CD4-positive, alpha-beta T cell treated with Interferon alpha-2 for 1 hour (primary cell): ENCODE measurements at places on chromosomes 2 and 18.

- DNase-seq: no peak
These were observed 146.1 kb upstream of the NOL4 start for GRCh38 chr18:34370704-34371395.

DNA sequence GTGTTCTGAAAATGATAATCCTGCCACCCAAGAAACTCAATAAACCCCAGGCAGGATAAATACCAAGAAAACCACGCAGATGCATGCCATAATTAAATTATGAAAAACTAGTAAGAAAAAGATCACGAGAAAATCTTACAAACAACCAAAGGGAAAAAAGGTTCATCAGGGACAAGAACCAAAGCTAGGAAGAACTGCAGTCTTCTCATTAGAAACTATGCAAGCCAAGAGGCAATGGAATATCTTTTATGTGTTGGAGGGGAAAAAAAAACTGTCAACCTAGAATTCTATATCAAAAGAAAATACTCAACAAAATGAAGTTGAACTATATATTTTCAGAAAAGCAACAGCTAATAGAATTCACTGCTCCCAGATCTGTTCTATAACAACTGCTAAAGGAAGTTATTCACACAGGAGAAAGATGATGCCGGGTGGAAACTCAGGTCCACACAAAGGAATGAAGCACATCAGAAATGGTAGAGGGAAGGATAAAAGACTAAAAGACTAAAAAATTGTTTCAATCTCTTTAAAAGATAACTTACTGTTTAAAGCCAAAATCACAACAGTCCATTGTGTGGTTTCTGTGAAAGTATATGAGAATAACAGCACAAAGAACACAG lies 55.0 kb downstream of the NDUFA10 start:
- no peak for DNase-seq

DNA sequence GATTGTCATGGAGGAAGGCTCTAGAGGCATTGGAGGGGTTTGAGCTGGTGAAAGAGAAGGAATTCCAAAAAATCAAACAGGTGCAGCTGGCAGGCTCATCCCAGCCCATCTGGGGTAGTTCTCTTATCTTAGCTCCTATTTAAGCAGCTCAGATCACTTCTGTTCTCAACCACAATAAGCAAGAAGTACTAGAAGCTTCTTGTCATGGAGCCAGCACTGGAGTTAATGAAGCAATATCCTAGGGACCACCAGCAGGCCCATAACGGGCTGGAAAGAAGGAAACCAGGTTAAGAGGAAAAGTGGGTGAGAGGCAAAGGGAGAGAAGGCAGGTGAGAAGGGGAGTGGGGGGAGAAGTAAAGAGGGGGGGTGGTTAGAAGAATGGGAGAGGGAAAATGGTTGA lies 100.7 kb upstream of the ZFP36L2 start:
- no peak for DNase-seq

- DNase-seq: no peak
These were observed 114.7 kb downstream of the GALNT14 start for GRCh38 chr2:31023541-31023940.

DNA sequence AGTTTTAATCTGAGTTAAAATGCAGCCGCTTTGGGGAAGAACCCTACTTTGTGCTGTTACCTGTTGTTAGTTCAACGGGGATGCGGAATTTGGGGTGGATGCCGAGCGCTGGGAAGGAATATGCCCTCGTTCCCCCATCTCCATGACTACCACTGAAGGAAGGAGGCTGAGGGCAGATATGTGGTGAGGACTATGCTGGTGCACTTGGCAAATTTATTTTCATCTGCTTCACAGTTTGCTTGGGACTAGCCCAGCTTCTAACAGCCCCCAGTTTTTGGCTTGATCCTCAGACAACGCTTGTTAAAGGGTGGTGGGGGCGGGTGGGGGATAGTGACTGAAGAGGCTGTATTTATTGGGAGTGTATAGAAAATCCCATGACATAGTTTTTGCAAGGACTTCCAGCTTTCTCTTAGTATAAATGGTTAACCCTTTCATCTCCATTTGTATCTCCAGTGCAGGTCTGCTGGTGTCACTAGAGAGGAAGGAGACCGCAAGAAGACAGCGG lies 100.8 kb downstream of the COLEC12 start:
- DNase-seq: no peak

- DNase-seq: no peak
These were observed 25.6 kb upstream of the CASP8 start for GRCh38 chr2:201234663-201235135.

DNA sequence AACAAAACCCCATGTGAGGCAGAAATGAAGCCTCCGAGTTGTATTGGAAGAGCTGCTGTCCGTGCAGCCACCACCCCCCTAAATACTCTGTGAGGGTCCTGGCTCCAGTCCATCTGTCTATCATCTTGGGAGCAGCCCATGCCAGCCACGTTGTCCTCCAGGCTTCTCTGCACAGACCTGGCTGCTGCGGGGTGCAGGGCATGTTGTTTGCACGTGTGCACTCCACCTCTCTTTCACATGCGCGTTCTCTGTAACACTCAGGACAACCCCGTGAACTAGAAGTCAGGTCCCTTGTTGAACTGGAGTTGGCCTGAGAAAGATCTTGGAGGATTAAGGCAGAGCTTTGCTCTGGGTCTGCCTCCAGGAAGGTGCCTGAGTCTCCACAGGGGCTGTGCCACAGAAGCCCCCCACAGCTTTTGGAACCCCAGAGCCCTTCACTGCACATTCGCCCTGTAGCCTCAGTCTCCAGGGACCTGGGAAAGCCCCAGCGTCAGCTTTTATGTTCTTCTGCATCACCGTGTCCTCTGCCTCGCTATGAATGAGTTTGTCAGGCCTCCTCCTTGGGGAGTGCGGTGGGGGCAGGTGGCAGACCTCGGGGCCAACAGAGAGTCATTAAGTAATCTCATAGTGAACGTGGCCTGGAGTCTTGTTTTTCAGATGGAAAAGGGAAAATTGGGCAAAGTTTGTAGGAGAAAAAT lies 16.6 kb downstream of the RTP5 start:
- DNase-seq: no peak

- no peak for DNase-seq
These were observed 1.2 kb upstream of the WDR7 start for GRCh38 chr18:56649996-56650395.

DNA sequence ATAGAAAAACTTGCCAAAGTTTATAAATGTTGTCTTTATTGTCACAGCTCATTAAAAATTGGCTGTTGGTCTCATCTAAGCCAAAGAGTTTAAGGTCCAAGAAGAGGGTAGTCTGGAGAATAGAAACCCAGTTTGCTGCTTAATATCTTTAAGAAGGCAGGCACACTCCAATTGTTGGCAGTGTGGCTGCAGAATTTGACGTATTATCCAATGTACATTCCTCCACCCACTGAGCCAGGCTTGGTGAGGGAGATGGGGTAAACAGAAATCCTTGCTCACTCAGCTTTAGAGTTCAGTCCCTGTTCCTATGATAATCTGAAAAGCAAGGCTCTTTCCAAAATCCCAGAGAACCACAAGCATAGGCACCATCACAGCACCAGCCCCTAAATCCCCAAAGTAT lies 10.7 kb upstream of the ADD2 start:
- DNase-seq: no peak

- no peak for DNase-seq
These were observed 776.8 kb downstream of the CCDC85A start for GRCh38 chr2:56960581-56960980.

DNA sequence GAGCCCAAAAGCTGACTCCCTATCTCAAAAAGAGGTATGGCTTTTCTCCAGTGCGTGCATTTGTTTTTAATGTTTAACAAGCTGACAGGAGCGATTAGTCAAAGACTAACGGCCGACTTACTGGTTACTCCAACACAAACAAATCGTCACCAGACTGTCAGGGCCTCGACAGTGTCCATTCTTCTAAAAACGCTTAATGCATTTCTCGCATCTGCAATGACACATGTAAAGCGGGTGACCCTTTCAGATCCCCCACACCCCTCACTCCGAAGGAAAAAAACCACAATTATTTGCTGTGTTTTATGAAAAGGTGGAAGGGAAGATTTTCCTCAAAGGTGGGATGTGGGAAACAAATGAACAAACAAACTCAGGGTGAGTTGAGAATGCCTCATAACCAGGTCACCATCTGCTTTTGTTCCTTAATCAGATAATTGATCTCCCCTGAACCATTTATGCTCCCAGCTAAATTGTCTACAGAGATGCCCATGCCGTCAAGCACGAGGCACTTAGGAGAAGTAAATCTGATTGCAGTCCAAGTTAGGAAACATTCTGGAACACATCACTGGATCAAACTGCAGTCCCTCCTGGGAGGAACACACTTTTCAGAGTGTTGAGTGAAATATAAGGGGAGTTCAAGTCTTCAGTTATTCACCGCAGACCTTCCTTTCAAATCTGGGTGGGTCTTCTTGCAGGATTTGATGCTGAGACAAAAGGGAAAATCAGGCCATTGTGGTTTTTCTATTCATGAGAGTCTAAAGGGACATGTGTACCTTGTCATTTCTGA lies 340.8 kb downstream of the CMPK2 start:
- DNase-seq: no peak

DNA sequence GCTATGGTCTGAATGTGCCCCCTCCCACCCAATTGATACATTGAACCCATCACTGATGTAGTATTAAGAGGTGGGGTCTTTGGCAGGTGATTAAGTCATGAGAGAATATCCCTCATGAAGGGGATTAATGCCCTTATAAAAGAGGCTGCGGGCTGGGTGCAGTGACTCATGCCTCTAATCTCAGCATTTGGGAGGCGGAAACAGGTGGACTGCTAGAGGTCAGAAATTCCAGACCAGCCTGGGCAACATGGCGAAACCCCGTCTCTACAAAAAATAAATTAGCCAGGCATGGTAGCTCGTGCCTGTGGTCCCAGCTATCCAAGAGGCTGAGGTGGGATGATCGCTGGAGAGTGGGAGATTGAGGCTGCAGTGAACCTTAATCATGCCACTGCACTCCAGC lies 14.3 kb downstream of the POLR2D start:
- no peak for DNase-seq

- no peak for DNase-seq
These were observed 129.5 kb downstream of the SNTG2 start for GRCh38 chr2:1079873-1080799.

DNA sequence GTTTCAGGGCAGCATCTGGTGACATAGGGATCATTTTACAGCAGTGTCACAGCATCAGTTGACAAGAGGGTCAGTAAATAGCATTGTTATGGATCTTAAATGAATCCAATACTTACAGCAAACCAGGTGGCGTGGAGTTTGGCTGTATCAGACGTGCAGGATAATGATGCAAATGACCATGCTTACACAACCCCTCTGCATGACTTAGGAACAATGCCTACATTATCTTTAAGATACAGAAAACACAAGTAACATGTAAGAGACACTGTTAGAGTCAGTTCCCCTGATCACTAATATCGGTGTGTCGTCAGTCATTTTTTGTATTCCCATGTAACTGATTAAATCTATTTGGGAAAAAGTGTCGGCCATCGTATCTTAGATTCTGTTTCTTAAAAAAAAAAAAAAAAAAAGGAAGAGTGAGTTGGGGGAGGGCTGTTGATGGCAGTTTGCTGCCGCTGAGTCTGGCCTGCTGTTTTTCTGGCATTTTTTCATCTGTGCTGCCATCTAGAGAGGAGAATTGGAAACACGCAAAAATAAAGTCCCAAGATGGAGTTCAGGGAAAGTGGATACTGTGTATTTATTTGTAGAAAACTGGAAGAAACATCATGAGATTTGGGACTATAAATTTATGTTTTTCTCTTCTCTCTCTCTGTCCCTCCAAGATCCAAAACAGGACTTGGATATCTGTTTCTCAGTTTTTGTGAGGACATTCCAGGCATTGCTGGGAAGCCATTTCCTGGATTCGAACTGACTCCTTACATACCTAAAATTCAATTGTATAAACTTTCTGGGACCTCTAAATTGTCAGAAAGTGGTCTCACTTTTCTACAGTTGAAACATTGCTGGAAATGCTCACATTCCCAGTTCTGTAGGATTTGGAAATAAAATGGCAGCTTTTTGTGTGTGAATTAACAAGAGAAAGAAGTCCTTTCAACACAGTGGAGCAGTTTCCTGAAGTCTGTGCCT lies 60.3 kb upstream of the AGPS start:
- peak; percentile 74 for DNase-seq

DNA sequence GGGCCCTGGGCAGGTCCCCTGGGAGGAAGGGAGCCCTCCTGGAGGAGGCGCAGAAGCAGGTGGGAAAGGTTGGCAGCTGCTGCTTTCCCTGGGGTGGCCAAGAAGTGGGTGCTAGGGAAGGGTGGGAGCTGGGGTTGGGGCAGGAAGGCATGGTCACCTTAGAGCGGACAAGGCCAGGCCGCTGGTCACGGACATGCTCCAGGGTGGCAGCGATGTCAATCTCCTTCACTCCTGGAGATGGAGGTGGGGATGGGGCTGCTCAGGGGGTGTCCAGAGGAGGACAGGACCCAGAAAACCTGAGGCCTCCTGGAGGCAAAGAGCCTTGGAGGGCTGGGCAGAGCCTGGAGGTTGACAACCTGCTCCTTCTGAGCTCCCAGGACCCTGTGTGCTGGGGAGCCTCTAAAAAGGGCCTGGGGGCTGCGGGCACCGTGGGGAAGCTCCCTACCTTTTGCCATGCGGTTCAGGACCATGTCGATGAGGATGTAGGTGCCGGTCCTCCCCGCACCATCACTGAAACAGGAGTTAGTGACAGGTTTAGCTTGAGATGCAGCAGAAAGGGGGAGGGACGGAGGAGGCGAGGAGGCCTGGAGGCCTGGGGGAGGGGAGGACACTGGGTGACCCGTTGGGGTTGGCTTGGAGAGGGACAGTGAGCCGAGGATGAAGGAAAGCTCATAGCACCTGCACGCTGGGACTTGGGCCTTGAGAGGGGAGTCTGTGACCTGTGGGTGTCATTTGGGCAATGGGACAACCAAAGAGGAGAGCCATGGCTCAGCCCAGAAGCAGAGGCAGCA lies 11.4 kb downstream of the DNAJB2 start:
- DNase-seq: no peak

DNA sequence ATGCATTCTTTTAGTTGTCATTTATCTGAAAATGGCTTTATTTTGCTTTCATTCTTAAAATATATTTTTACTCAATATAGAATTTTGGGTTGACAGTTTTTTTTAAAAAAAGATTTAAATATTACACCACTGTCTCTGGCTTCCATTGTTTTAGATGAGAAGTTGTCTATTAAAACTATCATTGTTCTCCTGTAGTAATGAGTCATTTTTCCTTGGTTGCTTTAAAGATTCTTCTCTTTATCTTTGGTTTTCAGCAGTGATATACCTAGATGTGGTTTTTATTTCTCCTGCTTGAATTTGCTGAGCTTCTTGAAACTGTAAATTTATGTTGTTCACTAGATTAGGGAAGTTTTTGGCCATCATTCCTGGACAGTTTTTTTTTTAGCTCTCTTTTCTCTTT lies 26.7 kb upstream of the DLX2 start:
- DNase-seq: no peak
